ENCODE measurements at places on chromosomes 2 and 18.

DNA sequence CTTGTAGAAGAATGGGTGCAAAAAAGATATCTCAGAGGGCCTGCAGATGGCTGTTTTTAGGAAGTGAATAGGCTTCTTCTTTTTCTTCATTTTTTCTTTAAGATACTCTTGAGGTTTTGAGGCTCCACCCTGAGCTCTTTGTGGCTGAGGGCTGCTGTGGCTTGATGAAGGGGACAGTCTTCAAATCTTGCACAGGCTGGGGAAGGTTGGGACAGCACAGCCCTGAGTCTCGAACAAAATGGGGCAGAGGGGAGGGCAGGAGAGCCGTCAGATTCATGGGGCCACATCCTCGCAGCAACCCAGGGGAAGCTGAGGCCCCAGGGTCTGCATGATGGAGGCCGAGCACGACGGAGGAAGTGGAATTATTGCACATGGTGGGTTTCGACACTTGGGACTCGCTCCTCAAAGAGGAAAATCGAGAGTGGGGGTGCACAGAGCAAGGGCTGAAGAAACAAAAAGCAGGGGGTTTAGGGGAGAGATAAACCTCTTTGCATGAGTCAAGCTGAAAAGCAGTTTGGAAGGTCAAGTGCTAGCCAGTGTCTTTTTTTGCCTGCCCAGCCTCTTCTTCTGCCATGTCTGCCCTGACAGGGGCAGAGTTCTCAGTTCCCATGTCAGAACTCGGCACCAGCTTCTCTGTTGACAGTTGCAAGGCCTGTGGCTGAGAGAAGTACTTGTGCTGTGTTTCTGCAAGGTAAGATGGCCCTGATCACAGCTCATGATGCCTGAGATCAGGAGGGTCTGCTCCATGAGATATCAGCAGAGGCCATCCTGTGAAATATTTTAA lies 19.5 kb downstream of the INPP4A start:
- DNase-seq, result no peak

- DNase-seq, result no peak
Measured at GRCh38 chr2:200814276-200814815, 2.6 kb downstream of the BZW1 start.

DNA sequence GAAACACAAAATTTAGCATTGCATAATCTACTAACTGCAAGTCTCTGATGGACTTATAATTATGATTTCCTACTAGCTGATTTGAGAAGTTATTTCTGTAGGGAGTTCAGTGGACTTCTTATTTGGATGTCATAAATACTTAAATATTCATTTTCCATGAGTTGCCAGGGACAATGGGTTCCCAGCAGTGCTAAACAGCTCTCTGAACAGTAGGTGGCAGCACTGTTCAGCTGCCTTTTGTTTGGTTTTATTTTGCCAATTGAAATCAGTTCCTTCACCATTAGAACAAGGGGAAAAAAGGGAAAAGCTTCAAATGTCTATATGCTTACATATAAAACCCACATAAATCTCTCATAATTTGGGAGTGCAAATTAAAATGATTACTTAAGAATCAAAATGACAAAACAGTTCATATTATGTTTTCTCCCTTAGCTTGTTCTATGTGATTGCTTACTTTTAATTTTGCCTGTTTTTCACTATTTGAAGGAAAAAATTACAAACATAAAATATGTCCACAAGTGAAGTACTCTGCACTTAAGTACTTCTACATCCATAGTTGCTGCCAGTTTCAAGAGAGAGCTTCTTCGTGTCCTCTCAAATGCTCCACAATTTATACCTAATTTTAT lies 898.9 kb downstream of the CPS1 start:
- DNase-seq, result peak; percentile 5

DNA sequence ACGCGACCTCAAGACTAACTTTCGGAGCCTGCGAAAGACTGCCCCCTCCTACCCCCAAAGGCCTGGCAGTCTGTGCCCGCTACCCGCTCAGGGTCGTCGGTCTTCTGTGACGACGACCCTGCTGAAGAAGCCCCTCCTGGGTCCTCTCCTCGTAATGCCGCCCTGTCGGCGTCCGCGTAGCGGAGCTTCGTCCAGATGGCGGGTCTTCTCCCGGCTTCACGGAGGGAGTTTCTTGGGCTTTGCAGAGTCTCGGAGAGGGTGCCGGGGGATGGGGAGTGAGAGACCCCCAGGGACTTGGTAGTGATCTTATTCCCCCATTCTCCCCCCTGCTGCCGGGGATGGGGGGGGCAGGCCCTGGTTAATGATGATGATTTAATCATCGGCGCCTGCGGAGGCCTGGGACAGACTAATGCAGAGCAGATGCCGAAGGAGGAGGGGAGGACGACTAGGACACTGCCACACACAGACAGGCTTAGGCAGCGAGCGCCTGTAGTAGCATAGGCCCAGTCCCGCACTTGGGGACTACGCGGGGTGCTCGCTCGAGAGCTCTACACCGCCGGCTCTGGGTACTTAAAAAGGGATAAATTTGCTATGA lies 528 bp upstream of the PCGF1 start:
- DNase-seq, result no peak

DNA sequence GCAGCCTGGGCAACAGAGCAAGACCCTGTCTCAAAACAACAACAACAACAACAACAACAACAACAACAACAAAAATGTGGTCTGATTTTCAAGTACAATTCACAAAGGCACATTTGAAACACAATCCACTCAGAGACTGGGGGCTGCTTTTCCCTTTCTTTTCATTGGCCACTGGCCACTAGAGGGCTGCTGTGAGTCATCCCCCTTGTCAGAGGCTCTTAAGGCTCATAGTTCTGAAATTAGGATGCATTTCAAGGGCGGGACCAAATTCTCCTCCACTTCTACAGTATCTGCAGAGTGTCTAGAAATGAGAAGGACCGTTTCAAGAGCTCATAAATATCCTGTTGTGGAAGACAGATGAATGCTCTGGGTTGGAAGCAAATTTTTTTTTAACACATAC lies 285.4 kb downstream of the NRXN1 start:
- DNase-seq, result peak; percentile 1

DNA sequence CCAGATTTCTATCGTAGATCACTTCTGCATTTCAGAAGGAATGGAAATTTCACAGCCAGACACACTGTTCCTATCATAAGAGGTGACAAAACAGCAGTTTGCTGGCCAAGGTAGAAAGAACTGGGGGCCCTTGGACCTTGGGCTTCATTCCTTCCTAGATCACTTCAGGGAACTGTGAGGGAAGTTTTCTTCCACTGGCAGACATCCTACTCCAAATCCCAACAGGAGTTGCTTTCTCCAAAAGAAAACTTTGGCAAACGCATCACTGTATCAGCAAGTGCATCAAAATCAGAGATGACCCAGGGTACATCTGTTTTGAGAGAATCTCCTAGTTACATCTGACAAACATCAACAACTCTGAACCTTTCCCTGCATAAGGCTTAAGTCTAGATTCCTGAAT lies 348.4 kb upstream of the KLHL29 start:
- no peak for DNase-seq

DNA sequence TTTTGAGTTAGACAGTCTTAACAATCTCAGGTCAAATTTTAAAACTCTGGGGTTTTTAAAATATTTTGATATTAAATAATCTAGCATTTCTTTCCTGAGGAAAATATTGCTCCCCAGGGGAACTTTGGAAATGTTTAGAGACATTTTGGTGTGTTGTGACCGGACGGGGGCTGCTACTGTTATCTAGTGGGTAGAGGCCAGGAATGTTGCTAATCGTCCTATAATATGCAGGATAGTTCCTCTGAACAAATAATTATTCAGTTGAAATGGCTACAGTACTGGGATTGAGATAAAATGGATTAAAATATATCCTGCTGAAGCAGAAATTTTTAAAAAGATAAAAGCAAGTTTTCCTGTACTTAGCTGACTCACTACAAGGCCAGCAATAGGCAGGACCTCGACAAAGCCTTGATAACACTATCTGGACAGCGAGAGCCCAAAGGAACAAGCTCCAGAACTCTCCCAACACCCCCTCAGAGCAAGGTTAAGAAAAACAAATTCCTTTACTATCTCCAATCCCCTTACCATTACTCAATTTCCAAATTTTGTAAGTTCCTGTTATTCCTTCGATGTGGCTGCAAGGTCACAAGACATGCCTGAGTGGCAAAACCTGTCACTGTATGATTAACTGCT lies 1407.4 kb downstream of the SUCLG1 start:
- DNase-seq, result no peak

GRCh38 chr2:14750433-14750832 lies 117.9 kb downstream of the LRATD1 start:
- no peak for DNase-seq

- DNase-seq, result no peak
Measured at GRCh38 chr2:15842758-15843666, 97.3 kb upstream of the MYCN start.

- no peak for DNase-seq
Measured at GRCh38 chr2:190634381-190634780, 14.5 kb upstream of the NAB1 start.

DNA sequence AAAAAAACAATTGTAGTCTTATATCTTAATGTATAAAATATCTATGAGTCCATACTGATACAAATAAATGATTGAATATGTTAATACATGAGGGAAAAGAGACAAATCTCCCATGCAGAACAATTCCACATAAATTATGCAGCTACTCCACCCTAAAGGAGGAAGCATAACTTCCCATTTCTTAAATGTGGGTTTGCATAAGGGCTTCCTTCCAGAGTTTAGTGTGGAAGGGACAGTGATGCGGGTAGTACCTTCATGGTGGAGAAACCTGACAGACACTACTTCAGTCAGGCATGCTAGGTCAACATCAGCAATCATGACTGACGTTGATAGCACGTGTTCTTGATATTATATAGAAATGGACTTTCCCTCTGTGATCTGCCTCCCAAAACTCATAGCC lies 146.9 kb upstream of the STON1 start:
- DNase-seq, result no peak

DNA sequence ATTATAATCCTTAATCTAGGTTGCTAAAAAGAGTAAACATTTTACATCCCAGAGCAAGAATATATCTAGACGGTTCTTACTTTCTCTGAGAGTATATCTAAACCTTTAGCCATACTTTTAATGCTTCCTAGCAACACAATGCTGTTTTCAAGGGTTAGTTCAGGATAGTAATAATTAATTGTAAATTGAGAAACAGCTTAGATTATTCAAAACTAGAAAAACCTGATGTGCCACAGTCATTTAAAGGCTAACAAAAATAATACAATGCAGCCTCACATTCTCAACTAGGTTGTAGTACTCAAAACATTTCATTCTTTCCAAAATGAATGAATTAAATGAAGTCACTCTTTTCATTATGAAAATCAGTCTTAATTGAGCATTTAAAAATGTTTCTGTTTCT lies 103.2 kb upstream of the OTX1 start:
- no peak for DNase-seq

- no peak for DNase-seq
Measured at GRCh38 chr2:216293883-216294282, 78.4 kb downstream of the MARCHF4 start.

- no peak for DNase-seq
Measured at GRCh38 chr18:6284761-6285160, 129.9 kb downstream of the L3MBTL4 start.

- DNase-seq, result no peak
Measured at GRCh38 chr2:69434753-69435152, 2.5 kb downstream of the NFU1 start.

- DNase-seq, result no peak
Measured at GRCh38 chr18:78716581-78716980, 263.0 kb upstream of the SALL3 start.

- DNase-seq, result peak; percentile 46
Measured at GRCh38 chr2:237097911-237098702, 12.4 kb downstream of the COPS8 start.
